ENCODE measurements at places on chromosomes 11 and 22.

DNA sequence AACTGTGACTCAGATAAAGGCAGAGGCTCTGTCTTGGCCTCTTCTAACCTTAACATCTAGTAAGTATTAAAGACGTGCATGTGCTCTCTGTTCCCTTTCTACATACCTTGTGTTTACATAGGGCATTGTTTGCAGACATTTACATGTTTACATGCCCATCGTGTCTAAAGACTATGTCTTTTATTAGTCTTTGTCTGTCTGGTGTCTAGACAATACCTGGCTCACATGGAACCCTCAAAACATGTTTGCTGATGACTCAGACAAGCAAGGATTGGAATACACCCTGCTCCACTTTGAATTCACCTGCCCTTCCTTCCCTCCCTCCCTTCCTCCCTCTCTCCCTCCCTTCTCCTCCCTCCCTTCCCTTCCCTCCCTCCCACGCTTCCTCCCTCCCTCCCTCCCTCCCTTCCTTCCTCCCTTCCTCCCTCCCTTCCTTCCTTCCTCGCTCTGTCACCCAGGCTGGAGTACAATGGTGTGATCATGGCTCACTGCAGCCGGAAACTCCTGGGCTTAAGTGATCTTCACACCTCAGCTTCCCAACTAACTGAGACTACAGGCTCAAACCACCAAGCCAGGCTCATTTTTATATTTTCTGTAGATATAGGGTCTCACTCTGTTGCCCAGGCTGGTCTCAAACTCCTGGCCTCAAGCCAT is 23.7 kb upstream of the SORL1-AS1 start:
- DNase-seq, result no peak

GRCh38 chr11:133078591-133079404 is 453.5 kb downstream of the OPCML start:
- peak; percentile 59 for DNase-seq

DNA sequence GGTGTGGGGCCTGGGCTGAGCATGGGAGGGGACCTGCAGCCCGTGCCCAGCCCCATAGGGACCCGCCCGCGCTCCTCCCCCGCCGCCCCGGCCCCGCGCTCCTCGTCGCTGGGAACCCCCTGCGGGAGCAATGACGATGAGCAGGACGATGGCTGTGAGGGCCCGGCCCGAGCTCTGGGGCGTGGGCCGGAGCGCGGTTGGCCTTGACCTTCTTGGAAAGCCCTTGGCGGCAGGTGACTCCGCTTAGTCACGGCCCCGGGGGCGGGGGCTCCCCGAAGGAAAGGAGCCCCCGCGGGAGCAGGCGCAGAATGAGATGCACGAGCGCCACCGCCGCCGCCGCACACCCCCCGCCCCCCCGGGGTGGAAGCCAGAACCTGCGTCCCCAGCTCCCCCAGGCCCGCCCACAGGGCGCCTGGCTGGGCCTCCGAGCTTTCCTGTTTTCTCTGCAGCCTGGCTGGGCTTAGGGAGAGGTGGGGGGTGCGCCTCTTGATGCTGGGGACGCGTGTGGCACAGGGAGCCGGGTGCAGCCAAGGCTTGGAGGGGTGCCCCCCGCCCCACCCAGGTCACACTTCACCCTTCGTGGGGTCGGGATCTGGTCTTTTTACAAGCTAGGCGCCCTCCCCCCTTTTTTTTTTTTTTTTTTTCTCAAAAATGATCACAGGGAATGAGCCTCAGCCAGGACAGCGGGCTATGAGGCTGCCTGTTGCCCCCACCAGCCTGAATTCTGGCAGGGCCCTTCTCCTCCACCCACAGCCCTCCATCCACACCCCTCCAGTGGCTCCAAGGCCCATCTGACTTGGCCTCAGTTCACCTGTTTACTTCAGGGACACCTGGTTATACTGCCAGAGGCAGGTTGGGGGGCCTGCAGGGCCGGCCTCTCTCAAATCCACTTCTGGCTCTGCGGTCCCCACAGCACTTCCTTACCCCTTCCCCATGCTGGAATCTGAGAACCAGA is 17.9 kb downstream of the CRELD2 start:
- peak; percentile 98 for DNase-seq

GRCh38 chr11:120028897-120029258 is 109.0 kb downstream of the TRIM29 start:
- no peak for DNase-seq

DNA sequence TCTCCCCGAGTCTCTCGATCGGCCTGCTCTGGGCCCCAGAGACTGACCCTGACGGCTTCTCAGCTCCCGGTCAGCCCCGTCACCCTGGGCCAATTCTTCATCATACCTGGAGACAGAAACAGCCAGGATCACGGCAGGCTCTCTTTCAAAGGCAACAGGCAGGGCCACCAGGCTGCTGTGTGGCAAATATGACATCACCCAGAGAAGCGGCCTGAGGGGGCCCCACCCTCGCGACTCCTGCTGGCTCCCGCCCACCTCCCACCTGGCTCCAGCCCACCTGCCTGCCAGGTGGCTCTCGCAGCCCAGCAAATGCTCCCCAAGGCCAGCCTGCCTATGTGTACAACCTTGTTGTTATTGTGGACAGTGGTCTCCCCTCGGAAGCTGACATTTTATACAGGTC is 24.9 kb upstream of the PACSIN2 start:
- DNase-seq, result no peak

- DNase-seq, result peak; percentile 17
Observed at GRCh38 chr11:72227316-72228228, 3.0 kb downstream of the INPPL1 start.

DNA sequence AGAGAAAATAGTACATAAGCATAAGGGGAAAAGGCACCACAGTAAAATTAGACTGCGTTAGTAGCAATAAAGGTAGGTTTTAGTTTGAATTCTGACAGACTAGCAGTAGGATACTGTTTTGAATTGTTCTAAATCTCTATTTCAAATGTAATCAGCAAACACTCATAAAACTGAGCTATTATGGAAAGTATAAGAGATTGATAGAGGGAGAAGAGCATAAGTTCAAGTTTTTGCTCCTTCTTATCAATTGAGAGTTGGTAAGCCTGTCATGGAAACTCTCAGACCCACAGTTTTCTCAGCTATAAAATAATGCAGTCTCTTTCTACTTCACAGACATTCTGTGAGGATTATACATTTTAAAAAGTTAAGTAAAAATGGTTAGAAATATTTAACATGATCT is 840.2 kb upstream of the CNTN5 start:
- DNase-seq, result no peak

DNA sequence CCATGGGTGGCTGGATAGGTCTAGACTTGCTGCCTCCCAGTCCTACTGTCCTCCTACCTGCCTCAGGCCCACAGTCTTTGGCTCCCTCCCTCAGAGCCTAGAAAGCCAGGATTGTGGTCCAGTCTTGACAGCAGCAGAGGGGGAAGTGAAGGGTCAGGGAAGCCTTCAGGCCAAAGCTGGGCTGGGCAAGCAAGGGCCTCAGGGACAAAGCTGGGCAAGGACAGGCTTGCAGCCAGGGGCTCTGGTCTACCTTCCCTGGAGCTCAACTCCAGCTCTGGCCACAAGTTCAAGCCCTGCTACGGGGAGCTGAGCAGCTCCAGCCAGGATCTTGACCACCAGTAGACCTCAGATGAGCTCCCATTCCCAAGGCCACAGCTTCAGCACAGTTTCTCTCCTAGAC is 14.9 kb downstream of the LMO1 start:
- DNase-seq, result no peak

DNA sequence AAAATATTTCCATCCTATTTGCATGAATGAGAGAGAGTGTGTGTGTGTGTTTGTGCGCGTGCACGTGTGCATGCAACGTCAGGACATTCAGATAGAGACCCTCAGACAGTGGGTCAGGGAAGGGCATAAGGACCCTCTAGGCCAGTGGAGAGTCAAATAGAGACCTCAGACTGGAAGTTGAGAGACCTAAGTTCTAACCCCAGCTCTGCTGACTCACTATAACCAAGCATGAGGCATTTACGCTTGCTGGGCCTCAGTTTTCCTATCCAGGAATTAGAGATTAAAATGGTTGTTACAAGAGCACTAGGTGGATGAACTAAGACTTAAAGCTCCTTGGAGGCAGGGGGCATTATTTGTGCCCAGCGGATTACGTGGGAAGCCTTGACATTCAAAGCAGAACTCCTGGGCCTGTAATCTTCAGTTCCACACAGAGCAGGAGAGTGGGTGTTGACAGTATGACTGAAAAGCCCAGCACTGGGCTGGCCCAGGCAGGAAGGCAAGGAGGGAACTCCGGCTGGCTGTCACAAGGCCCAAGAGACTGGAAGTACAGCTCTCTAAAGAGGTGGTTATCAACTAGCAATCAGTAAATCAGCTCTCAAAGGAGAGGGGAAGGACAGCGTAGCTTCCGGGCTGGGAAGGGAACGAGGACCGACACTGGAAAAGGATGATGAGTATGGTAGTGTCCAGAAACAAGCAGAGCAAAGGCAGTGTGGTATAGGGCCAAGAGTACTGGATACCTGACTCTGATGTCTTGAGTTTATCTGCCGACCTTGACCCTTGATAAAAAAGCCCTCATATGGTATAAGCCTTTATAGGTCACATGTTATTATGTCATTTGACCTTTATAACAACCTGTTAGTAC is 9.2 kb downstream of the RHOG start:
- no peak for DNase-seq

- no peak for DNase-seq
Observed at GRCh38 chr11:825366-826226, 2.1 kb upstream of the CRACR2B start.

Data from stimulated activated CD8-positive, alpha-beta memory T cell treated with anti-CD3 and anti-CD28 coated beads, Interleukin-4, amount 100 ng/mL, for 48 hours (primary cell).